GM20000 (cell line): ENCODE measurements at places on chromosomes 4 and X.

- no peak for DNase-seq
Observed at GRCh38 chr4:135508006-135508714, 1306.6 kb upstream of the PABPC4L start.

GRCh38 chr4:73669410-73670183, 49.4 kb upstream of the RASSF6 start:
- no peak for DNase-seq

GRCh38 chr4:73704314-73705055, 35.9 kb upstream of the CXCL8 start:
- DNase-seq, result no peak

GRCh38 chr4:182640932-182641331, 276.3 kb downstream of the DCTD start:
- DNase-seq, result no peak

- no peak for DNase-seq
Observed at GRCh38 chr4:38230821-38231563, 270.8 kb downstream of the PTTG2 start.

DNA sequence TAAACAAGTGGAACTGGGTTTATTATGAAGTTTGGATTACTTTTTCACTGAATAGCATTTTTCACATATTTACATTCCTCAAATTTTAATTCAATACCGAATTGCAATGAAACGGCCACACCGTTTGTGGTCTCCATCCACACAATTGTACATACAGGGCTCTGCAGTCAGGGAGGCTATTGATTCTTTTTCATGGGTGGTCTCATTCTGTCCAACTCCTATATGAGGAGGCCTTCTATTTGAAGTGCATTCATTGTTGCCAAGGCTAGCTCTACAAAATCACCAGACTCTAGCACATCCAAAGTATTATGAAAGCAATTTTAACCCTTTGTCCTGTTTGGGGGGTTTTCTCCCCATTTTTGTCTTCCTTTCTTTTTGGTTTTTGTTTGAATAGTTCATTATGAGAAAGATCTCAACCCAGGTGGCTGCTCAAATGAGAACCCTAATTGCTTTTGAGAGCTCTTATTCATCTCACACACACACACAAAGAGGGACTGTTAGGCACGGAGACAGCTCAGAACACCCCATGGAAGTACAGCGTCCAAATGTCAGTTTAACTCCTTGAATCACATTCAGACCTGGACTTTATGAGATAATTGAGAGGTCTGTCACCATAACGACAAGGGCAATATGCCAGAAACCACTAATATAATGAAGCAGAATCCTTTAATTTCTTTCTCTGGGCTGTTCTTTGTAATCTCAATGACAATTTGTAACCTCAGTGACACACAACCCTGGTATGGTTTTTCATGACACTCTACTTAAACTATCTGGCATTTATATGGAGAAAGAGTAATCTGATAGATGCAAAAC, 79.4 kb downstream of the NLGN4X start:
- DNase-seq, result no peak

- DNase-seq, result peak; percentile 3
Observed at GRCh38 chrX:111244235-111244750, 26.0 kb downstream of the CAPN6 start.

DNA sequence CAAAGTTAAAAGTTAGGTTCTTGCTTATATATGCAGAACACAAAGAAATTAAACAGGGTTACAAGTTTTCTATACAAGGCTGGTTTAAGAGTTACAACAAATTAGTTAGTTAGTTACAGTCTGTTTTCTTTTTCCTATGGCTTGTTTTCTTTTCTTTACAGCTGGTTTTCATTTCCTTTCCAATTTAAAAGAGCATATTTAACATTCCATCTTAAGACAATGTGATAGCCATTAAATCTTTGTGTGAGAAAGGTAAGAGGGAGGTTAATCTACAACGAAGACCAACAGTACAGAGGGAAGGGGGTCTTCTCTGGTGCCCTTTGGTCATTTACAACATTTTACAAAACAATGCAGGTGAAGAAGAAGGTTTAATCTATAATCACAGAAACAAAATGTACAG, 290.6 kb downstream of the ZNF674 start:
- no peak for DNase-seq

DNA sequence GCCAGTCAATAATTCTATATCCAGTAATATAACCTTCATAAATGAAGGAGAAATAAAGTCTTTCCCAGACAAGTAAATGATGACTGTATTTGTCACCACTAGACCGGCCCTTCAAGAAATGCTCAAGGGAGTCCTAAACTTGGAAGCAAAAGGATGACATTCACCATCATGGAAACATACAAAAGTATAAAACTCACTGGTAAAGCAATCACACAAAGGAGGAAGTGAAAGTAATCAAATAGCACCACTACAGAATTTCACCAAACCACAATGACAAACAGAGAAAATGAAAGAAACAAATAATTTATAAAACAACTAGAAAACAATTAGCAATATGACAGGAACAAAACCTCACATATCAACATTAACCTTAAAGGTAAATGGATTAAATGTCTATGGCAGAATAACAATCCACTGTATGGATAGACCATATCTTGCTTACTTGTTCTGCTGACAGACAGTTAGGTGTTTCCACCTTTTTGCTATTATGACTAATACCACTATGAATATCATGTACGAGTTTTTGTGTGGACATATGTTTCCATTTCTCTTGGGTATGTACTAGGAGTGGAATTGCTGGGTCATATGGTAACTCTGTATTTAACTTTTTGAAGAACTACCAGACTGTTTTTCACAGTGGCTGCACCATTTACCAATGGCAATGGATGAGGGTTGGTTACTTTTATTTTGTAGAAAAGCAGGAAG, 44.9 kb downstream of the NAT8L start:
- DNase-seq, result no peak

GRCh38 chr4:137640156-137640837, 108.0 kb upstream of the PCDH18 start:
- no peak for DNase-seq

DNA sequence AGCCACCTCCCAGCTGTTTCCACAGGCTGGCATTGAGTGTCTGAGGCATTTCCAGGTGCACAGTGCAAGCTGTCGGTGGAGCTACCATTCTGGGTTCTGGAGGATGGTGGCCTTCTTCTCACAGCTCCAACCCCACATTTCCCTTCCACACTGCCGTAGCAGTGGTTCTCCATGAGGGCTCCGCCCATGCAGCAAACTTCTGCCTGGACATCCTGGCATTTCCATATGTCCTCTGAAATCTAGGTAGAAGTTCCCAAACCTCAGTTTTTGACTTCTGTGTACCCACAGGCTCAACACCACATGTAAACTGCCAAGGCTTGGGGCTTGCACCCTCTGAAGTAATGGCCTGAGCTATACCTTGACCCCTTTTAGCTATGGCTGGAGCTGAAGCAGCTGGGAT, 10.3 kb upstream of the FRMPD4 start:
- no peak for DNase-seq

- no peak for DNase-seq
Observed at GRCh38 chr4:15921592-15921932, 17.0 kb downstream of the FGFBP1 start.

DNA sequence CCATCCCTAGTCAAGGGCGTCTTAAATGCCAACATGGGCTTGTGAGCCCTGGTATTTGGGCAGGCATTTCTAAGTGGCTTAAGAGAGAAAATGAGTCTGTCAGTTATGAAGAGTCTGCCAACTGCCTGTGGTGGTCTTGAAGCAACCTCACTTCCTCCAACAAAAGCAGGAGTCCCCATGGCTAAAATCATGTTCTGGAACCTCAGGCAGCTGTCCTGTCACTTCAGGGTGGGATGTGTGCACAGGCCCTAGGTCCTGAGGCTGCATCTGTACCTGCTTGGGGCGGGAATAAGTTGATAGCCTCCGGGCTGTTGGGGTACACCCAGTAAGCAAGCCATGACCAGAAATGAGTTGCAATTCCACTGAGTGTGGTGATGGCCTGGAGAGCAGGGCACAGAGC, 115.0 kb upstream of the SCML1 start:
- DNase-seq, result no peak

- no peak for DNase-seq
Observed at GRCh38 chr4:28351826-28352225, 1491.2 kb downstream of the STIM2 start.

- no peak for DNase-seq
Observed at GRCh38 chr4:96835991-96836390, 996.1 kb downstream of the PDHA2 start.
